ENCODE measurements at places on chromosomes 13 and 19.

DNA sequence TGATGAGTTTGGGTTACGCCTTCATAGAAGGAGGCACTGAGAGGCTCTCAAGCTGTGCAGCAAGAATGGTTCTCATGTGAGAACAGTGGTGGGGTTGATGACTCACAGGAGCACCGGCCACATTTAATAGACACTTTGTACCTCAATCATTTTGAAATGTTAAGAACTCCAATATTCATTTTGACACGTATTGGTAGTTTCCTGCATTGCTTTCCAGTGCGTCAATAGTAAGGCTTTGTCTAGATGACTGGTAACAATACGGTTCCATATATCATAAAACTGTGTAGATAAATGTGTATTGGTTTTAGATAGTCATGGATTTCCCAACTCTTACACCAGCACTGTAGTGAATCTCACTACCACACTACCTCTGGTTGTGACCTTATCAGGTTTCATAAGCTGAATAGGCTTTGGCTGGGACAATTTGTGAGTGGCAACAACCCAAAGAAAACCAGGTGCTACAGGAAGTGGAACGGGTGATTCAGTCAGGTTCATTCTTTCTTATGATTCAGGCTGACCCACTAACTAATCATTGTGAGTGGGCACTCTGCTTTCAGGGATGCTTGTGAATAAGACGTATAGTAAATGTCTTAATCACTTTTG lies 362.6 kb downstream of the KLF5 start:
- DNase-seq = no peak

- DNase-seq = no peak
Measured at GRCh38 chr13:31605076-31605860, 134.1 kb upstream of the RXFP2 start.

DNA sequence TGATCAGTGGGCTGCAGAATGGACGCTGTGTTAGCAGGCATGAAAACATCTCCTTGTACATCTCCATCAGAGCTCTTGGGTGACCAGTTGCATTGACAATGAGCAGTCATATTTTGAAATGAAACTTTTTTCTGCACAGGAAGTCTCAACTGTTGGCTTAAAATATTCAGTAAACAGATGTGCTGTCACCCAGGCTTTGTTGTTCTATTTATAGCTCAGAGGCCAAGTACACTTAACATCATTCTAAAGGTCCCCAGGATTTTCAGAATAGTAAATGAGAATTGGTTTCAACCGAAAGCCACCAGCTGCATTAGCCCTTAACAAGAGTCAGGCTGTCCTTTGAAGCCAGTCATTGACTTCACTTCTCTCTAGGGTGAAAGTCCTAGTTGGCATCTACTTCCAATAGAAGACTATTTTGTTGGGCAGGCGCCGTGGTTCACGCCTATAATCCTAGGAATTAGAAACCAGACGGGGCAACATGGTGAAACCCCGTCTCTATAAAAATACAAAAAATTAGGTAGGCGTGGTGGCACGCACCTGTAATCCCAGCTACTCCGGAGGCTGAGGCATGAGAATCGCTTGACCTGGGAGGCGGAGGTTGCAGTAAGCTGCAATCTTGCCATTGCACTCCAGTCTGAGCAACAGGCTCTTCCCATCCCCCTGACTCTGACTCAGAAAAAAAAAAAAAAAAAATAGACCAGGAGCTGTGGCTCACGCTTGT lies 7.9 kb upstream of the PDE4A start:
- no peak for DNase-seq

- DNase-seq = no peak
Measured at GRCh38 chr19:21835429-21835809, 563 bp downstream of the ZNF43 start.

- no peak for DNase-seq
Measured at GRCh38 chr13:18971576-18972219, 209.9 kb downstream of the TUBA3C start.

DNA sequence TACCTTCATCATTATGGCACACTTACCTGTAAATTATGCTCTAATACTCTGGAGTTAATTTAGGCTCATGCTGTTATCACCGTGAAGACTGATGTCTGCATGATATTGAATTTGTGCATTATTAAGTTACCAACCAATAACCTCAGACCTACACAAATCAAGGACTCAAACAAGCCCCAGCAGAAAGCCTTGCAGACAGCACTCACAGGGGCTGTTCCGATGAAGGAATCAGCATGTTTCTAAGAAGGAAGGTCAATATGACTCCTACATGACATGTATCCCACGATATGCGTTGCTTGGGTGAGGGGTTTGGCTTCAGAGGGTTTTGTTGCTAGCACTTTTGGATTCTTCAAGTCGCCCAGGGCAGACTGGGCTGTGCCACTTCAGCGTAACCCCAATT lies 1071.2 kb upstream of the SLC10A2 start:
- no peak for DNase-seq

DNA sequence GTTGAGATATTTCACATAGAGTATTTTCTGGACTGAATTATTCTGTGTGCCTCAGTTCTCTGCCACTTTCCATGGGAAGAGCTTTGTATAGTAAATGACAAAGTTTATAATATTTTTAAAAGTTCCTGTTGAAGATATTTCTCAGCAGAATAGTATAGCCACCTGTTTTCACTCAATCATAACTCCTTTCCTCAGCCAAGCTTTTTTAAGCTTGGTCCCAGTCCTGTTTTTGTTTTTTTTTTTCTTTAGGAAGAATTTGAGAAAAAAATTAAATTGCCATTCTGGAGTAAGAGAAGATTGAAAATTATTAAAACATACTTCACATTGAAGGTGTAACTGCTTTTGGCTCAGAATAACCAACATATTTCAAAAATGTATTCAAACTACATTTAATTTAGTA lies 55.5 kb downstream of the ENOX1 start:
- no peak for DNase-seq

DNA sequence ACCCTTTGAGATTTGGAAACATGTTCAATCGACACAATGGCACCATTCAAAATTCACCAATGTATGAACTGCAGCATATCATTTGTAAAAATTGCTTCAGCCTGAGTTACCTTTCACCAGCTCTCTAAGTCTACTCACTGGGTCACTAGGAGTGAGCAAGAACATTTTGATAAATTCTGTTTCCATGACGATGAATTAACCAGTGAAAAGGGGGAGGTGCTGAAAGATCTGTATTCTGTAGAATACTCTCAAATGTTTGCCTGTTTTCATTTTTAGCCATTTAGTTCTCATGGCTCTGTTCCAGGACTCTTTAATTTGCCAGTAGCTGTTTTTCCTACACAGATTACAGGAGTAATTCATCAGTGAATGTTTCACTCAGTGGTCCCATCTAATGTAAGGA lies 883.4 kb downstream of the DIAPH3 start:
- DNase-seq = no peak

- no peak for DNase-seq
Measured at GRCh38 chr13:108669381-108669780, 40.0 kb downstream of the MYO16 start.

DNA sequence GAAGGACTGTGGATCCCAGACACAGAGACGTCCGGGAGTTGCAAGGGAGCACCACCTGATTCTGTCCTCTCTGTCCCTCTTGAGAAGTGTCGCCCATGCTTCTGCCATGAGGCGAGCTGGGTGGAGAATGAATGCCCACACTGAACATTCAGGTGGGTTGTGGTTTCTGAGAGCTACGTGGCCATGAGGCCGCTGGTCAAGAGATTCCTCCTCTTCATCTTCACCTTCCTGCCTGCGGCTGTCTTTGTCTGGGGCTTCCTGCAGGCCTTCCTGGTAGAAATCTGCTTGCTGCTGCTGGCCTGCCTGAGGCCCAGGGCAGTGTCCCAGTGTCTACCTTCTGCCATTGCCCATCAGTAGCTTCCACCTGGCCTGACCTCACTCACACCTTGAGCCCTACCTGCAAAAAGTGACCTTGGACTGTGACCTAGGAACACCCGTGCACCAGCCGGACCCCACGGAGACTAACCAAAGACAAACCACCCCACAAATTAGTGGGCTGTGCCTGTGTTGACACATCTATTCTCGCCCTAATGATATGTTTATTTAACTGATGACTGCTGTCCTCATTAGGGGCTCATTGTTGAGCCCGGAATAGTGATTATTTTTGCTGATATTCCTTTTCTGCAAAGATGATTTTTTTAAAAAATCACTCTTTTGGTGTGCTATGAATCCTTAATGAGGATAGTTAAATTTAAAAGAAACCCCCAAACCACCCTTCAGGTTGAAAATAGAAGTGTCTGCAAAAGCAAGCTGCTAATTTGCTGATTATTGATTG lies 38.7 kb upstream of the ZNF536 start:
- DNase-seq = no peak

- no peak for DNase-seq
Measured at GRCh38 chr19:38385804-38386257, 2.0 kb downstream of the GGN start.

- DNase-seq = no peak
Measured at GRCh38 chr19:35211545-35212230, 16.9 kb downstream of the FAM187B start.

DNA sequence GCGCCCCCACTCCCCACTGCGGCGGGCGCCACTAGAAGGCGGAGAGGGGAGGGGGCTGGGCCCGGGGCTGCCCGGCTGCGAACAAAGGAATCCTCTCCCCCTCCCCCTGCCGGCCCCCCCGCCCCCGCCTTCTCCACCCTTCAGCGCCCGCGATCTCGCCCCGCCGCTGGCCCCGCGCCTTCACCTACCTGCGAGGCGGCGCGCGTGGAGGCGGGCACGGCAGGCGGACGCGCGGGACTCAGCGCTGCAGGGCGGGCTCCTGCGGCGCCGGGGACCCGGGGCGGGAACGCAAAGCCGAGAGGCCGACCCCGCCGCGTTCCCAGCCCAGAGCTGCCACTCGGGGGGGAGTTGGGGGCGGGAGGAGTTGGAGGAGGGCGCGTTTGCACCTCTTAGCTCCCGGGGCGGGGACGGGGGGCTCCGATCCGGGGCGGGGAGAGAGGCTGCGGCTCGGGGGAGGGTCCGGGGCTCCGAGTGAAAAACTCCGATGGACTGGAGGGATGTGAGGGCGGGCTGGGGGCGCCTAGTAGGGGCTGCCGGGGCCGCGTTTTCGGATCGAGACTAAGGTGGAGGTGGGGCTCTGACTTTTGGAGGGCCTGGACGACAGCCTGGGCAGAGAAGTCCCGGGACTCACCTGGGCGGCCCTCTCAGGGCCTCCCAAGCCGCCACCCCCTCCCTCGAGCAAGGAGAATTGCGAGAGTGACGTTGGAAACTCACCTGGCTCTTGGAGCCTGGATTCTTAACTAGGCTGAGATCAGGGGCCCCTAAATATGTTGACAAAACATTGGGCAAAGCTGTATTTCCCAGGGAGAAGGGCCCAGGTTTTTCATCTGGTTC lies at the start of gene FBN3:
FBN3 (minus strand) TSS at position 332 of the 834 bp plus-strand sequence. CDS start 2,112 bp downstream, outside the sequence.
- no peak for DNase-seq

DNA sequence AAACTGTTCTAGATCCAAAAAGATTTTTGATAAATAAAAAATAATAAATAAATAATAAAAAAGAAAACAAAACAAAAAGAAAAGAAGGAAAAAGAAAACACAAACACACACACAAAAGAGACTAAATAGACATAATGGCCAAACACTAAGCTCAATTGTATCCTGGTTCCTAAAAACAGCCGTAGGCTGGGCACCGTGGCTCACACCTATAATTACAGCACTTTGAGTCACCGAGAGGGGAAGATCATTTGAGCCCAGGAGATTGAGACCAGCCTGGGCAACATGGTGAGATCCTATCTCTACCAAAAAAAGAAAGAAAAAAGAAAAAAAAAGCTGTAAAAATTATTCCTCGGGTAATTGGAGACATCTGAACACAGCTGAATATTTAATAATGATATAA lies 8.9 kb downstream of the ETHE1 start:
- DNase-seq = no peak

DNA sequence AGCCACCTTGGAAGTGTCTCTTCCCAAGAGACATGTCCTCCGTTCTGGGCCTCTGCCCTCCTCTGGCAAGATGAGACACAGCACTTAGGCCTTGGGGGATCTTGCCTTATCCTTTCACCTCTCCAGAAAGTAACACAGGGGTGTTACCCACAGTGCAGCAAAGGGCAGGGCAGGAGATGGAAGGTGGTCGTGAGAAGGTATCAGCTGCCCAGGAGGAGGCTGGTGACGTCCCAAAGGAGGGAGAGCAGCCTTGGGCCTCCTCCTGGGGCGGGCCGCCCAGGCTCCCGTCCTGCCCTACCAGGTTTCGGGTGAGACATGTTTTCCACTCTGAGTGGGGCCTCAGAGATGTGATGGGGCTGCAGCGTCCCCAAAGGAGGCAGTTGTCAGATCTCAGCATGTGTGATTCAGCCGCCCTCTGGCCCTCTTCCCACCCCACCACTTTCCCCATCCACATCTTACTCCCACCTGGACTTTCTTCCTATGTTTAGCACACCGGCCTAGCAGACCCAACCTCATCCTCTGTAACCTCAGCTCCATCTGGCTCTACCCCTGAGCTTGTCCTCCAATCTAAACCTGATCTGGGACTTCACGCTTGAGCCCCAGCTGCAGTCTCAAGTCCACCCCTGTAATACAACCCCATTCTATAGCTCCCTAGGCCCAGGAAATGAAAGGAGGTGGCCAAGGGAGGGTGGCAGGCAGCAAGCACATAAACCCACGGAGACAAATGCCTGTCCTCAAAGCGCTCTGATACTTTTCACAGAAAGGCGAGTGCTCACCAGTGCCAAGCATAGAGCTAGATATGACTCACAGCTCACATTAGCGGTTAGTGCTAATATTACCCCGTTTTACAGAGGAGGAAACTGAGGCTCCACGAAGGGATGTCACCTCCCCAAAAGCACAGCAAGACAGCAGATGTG lies 9.3 kb downstream of the POU2F2 start:
- DNase-seq = no peak
